BJ (cell line): ENCODE measurements at places on chromosomes 5 and 9.

DNA sequence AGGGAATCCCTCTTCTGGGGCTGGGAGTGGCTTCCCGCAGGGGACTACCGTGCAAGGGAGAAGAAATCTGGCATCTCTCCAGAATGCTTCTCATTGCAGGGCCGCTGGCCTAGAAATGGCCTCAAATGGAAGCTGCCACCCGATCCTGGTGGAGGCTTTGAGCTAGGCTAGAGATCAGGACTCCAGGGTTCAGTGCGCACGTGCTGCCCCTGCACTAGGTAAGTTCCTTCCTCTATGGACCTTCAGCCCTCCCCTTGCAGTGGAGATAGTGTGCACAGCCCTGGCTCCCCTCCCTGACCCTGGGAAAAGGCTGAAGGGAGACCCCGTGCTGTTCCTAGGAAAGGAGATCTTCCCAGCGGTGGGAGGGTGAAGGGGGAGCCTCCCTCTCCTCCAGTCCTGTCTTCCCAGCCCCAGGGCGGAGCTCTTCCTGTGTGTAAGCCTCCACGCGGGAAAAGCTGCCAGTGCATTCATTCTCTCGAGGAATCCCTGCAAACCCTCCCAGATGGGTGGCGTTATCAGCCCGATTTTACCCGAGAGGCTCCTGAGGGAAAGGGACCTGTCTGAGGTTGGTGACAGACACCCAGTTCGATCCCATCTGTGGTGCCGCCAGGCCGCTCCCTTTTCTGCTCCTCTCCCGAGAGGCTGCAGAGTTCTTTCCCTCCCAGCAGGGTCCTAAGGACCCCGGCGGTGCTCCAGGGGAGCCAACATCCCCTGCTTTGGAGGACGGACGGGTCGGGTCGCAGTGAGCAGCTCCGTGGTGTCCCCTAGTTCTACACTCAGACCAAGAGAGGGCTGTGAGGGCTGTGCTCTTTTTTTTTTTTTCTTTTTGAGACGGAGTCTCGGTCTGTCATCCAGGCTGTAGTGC lies 1.4 kb upstream of the CERCAM start:
- DNase-seq, result no peak

- DNase-seq, result no peak
Measured at GRCh38 chr5:95238560-95239325, 46.2 kb downstream of the MCTP1 start.

GRCh38 chr9:83472221-83472665 lies 66.0 kb downstream of the FRMD3 start:
- peak; percentile 4 for DNase-seq

GRCh38 chr5:39076757-39077728 lies 2.8 kb upstream of the RICTOR start:
- DNase-seq, result no peak

GRCh38 chr5:144464306-144464705 lies 293.6 kb downstream of the KCTD16 start:
- no peak for DNase-seq

DNA sequence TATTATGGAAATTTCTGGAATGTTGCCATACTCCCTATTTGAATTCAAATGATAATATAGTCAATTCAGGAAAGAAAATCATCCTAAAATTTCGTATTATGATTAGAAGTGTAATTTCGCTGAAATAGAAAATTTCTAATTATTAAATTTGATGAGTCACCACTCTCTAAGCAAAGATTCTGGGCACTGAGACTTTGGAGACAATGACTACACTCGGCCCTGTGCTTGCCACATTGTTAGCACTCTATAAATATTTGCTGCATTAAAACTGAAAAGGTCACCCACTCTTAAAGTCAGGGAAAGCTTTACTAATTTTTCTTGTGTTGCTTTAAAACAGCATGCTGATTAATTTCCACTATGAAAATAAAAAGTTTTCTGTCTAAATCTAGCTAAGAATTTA lies 240.3 kb downstream of the TLE4 start:
- DNase-seq, result no peak

- no peak for DNase-seq
Measured at GRCh38 chr5:100615362-100615761, 80.2 kb downstream of the FAM174A start.

- DNase-seq, result no peak
Measured at GRCh38 chr5:136374003-136374402, 8.7 kb upstream of the TRPC7 start.

DNA sequence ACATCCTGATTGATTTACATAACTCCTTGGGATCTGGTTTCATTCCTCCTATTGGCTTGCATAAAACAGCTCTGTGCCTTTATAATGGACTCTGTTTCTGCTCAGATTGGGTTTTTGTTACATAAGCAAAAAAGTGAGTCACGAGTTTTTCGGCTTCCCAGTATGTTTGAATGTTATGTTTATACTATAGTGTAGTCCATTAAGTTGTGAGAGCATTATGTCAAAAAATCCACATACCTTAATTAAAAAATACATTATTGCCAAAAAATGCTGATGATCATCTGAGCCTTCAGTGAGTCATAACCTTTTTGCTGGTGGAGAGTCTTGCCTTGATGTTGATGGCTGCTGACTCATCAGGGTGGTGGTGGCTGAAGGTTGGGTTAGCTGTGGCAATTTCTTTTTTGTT lies 144.6 kb downstream of the CCDC171 start:
- peak; percentile 56 for DNase-seq

- DNase-seq, result no peak
Measured at GRCh38 chr9:121569266-121569648, 69.6 kb upstream of the GGTA1 start.

DNA sequence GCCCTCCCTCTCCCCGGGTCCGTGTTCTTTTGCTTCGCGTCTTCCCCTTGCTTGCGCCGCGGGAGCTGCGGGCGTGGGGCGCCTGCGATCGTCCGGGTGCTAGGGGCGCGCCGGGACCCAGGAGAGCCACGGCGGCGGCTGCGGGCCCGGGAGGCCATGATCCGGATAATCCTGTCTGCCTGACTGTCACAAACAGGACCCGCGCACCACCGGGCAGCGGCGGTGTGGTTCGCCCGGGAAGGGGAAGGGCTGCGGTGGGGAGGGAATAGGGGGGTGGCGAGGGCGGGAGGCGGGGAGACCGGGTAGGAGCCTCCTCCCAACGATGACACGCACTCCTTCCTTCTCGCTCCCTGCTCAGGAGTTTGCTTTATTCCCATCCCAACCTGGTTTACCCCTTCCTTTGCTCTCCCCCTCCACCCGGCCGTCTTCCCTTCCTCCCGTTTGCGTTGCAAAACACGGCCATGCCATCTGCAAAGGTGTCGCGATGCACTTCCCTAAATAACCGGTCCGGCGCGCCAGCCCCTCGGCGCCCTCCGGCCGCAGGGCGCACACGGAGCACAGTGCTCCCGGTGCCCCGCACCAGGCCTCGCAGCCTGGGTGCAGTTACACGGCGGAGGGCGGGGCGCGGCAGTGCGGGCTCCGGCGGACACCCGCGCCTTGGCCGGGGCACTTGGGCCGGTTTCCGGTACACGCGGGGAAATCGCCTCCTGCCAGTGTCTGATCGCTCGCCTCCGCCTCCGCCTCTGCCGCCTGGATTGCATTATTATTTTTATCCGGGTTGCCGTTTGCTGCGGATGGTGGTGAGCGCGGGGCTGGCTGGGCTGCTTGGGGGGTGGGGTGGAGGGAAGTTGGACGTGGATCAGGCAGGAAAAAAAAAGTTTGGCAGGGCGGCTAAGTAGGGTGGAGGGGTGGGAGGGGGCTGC lies 1.5 kb downstream of the SMARCA2 start:
- no peak for DNase-seq
